G401 (cell line): ENCODE measurements at places on chromosomes 5 and 9. TPM values are rescaled to one million over a fixed set of nuclear protein-coding genes. Genes with fewer than 3 reads are reported as not detected.

SAP30L gene
- total RNA-seq = 17.5 and 28.4 TPM in 2 replicates

MUSK gene
- total RNA-seq = not detected in 2 replicates

LOX gene
- not detected in 2 replicates for total RNA-seq

NUTM2G gene
- not detected in 2 replicates for total RNA-seq

PCDHB3 gene
- total RNA-seq = 0.92 and 2.4 TPM in 2 replicates

FOXI1 gene
- not detected in 2 replicates for total RNA-seq

FBP1 gene
- total RNA-seq = 0.49 and 1.3 TPM in 2 replicates

AQP7 gene
- 0.17 TPM in 1 of 2 replicates, not detected in the other for total RNA-seq

C1QTNF2 gene
- not detected in 2 replicates for total RNA-seq

KCTD16 gene
- 0.18 TPM in 1 of 2 replicates, not detected in the other for total RNA-seq

SH3TC2 gene
- total RNA-seq = not detected in 2 replicates

ABITRAM gene
- 15.3 and 16.7 TPM in 2 replicates for total RNA-seq

TBC1D9B gene
- 47.4 and 58.0 TPM in 2 replicates for total RNA-seq

DCTN4 gene
- 31.0 and 47.0 TPM in 2 replicates for total RNA-seq

GARNL3 gene
- 7.5 and 14.3 TPM in 2 replicates for total RNA-seq

PRRC2B gene
- total RNA-seq = 48.4 and 51.2 TPM in 2 replicates

TRAF1 gene
- 0.49 and 0.85 TPM in 2 replicates for total RNA-seq

ZBTB34 gene
- 7.8 and 12.0 TPM in 2 replicates for total RNA-seq

MYMK gene
- total RNA-seq = 0.64 TPM in 1 of 2 replicates, not detected in the other

OR13C9 gene
- not detected in 2 replicates for total RNA-seq

ORM2 gene
- total RNA-seq = not detected in 2 replicates

GRM6 gene
- not detected in 2 replicates for total RNA-seq

TPRN gene
- 17.6 and 25.7 TPM in 2 replicates for total RNA-seq

PLAC8L1 gene
- total RNA-seq = not detected in 2 replicates

PLPPR1 gene
- total RNA-seq = not detected in 2 replicates

LCP2 gene
- total RNA-seq = not detected in 2 replicates

DMGDH gene
- total RNA-seq = not detected in 2 replicates

TLX3 gene
- not detected in 2 replicates for total RNA-seq

PCDHGB2 gene
- 0.18 TPM in 1 of 2 replicates, not detected in the other for total RNA-seq

WDR5 gene
- 33.5 and 42.5 TPM in 2 replicates for total RNA-seq

CEL gene
- total RNA-seq = 0.31 and 0.92 TPM in 2 replicates

MOB3B gene
- total RNA-seq = not detected in 2 replicates

RLN1 gene
- total RNA-seq = 0.31 TPM in 1 of 2 replicates, not detected in the other

STPG3 gene
- total RNA-seq = not detected in 2 replicates

WWC1 gene
- total RNA-seq = 37.0 and 46.3 TPM in 2 replicates

LTC4S gene
- total RNA-seq = 7.1 and 9.4 TPM in 2 replicates

CCDC192 gene
- total RNA-seq = not detected in 2 replicates

FCN2 gene
- total RNA-seq = not detected in 2 replicates

FGD3 gene
- total RNA-seq = 0.06 TPM in 1 of 2 replicates, not detected in the other

TOR4A gene
- 38.2 and 41.7 TPM in 2 replicates for total RNA-seq

SH3GL2 gene
- total RNA-seq = not detected in 2 replicates

C9orf152 gene
- not detected in 2 replicates for total RNA-seq

OMD gene
- total RNA-seq = not detected in 2 replicates

PCDHB9 gene
- total RNA-seq = 0.18 and 7.3 TPM in 2 replicates

RASEF gene
- total RNA-seq = not detected in 2 replicates

PRLR gene
- not detected in 2 replicates for total RNA-seq

RASGRF2 gene
- total RNA-seq = not detected in 2 replicates

CIZ1 gene
- total RNA-seq = 13.7 and 17.5 TPM in 2 replicates

LCN10 gene
- not detected in 2 replicates for total RNA-seq

DMRT3 gene
- total RNA-seq = not detected in 2 replicates

GABRA1 gene
- total RNA-seq = not detected in 2 replicates
